Mesenteric fat pad (tissue), 1 donor: ENCODE measurements at places on chromosomes 12 and 14.

DNA sequence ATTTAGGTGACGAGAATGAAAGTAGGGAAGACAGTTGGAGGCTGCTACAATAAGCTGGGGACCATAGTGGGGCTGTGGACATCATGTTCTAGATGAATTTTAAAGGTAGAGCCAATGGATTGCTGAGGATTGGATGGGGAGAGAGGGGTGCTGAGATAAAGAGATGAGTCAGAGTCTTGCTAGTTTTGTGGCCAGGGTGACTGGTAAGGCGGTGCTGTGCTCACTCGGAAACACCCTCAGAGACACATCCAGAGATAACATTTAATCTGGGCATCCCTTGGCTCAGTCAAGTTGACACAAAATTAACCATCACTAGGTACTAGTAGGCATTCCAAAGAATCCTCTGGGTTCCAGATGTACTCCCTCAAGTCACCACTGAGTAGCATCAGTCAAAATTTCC lies 170.7 kb downstream of the ADCK1 start:
- DNase-seq: no peak

DNA sequence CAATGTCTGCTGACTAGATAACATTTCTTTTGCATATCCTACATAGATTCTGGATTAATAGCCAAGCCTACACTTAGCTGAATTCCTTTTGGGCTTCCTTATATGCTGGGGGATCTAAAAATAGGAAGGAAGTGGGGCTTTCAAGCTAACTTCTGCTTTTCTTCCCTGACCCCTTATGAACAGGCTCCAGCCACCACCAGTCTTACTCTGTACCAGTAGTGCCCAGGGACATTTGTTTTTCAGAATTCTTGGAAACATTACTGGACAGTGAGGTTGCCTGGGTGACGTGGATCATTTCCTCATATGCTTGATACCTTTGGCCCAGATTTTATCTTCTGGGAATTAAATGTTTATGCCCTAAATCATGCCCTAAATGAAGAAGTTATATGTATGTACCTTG lies 55.9 kb upstream of the SRRM4 start:
- no peak for DNase-seq

GRCh38 chr14:80955416-80955941 lies at the start of gene TSHR:
TSS of gene TSHR (plus strand) at chr14:80955621. CDS start at chr14:80955681, 60 bp downstream.
- no peak for DNase-seq

GRCh38 chr14:65360144-65360784 lies 52.3 kb upstream of the FUT8 start:
- no peak for DNase-seq

DNA sequence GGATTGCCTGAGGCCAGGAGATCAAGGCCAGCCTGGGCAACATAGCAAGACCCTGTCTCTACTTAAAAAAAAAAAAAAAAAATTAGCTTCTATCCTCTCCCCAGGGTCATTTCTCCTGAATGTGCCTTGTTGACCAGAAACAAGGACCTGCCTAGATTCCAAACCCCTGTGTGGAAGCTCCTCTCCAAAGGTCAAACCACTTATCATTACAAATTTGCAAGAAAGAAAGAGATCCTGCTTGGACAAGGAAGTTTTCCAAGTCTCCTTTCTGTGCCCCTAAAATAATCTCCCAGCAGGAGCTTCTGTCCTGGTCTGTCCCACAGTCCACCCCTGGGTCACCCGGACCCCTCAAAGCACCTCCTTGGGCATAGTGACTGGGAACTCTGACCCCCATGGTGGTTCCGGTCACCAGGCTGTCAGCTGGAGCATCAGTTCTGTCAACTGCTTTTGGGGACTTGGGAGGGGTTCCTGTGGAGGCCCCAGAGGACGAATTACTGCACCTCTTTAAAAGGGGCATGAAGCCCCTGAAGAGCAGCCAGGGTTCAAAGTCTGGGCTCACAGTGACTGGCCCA lies 38.4 kb downstream of the ACTN1 start:
- DNase-seq: no peak

- no peak for DNase-seq
Observed at GRCh38 chr14:38931969-38932652, 170.9 kb downstream of the SEC23A start.

DNA sequence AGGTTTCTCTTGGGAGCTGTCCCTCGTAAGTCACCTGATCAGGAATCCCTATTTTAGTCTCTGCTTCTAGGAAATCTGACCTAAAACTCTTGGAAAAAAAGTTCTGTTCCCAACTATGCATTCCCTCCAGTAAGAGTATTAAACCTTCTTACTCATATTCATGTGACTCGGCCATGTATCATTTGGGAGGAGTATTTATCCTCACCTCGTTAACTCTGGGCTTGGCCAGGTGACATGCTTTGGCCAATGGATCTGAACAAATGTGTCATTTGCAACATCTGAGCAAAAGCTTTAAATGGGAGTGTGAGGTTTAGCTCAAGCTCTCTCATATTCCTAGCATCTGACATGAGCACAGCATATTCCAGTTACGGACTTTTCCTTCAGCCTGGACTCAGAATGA lies 226.8 kb downstream of the NUAK1 start:
- no peak for DNase-seq

DNA sequence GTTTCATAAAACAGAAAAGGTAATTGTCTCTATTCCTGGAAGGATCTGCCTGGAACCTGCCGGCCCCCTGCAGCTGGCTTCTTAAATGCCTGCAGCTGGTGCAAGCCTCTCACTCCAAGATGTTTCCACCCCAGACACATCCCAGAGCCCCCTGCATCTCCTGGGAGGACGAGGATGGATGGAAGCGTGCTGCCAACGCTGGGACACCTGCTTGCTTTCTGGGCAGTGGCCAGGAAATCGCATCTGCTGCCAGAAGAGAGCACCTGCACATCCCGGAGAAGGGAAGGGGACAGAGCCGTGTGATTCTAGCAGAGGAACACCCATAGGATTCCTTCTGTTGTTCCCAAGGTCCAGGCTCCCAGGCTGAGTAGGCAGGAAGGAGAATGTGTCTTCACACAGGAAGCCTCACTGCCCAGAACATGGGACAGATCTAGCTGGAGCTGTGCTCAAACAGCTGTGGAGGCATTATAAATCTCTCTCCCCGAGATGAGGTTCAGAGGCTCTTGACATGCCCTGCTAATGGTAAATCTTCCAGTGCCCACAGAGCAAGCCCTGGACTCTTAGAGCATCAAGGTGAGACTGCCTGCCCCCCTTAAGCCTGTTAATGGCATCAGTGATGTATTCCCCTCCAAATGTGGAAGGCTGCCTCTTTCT lies 138.8 kb upstream of the MAP1LC3B2 start:
- DNase-seq: no peak

- no peak for DNase-seq
Observed at GRCh38 chr14:61568572-61569011, 126.7 kb upstream of the HIF1A start.

- DNase-seq: no peak
Observed at GRCh38 chr14:32567543-32568384, 238.7 kb downstream of the AKAP6 start.

DNA sequence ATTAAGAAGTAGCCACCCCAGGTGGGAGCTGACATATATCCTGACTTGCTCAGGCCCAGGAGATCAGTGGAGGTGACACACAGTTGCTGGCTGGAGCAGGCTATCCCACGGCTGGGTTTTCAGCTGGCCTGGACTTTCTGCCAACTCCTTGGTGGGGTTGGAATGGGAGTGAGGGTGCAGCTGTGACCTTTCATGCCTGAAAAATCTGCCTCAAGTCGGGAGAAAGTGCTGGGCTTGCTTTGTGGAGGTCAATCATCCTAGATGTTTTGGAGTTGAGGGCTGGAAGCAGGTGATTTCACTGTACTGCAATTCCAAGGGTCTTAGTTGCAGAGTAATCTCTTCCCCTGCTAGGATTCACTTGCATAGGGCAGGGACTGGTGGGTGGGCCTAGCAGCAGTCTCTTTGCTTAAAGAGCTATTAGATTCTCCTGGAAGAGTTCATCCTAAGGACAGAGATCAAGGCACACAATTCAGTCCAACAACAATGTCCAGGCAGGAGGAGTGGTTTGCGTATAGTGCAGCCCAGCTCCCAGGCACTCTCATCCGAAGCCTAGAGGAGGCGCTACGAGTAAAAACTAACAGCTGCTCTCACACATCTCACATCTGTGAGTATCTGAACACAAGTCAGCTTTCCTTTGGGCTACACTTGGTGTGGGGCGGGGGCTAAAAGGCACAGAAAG lies 98.1 kb downstream of the GAS2L3 start:
- no peak for DNase-seq

DNA sequence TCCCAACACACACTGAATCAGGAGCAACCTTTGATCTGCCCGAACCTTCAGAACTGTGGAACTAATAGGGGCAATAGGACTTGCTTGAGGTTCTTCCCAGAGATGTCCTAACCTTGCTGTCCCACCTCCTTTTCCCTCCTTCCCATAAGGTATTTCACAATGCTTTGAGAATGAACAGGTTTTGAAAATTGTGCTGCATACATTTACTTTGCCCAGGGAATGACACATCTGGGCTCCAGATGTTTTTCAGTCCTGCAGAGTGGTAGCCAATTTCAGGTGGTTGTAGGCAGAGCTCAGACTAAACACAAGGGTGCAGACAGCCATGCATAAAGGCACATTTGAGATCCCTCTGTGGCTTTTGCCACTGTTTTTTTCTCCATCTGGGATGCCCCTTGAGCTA lies 206.7 kb upstream of the PWP1 start:
- no peak for DNase-seq

DNA sequence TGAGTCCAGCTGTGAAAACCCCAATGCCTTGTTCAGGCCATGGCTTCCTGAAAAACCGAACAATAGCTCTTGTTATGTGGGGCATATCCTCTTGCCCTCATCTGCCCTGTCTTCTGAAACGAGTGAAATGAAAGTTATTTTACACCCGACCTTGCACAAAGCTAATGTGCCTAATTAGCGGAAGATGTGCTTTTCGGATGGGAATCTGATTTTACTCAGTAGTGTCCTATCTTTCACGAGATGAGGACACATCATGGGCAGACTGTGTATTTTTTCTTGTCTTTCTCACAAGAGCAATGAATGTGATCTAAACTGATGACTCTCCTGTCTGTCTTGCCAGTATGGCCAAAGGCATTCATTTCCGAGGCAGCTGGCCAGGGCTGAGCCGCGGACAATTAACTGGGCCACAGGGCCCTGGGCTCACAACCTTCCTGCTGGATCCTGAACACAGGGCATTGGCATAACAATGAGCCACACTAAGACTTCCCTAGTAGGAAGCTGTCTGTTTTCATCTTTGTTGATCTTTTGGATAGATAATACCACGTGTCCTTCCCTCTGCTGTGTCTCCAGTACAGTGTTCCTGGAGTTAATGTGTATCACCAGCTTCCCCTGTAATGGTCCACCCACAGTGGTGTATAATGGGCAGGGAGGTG lies 86.0 kb upstream of the HIF1A start:
- no peak for DNase-seq

DNA sequence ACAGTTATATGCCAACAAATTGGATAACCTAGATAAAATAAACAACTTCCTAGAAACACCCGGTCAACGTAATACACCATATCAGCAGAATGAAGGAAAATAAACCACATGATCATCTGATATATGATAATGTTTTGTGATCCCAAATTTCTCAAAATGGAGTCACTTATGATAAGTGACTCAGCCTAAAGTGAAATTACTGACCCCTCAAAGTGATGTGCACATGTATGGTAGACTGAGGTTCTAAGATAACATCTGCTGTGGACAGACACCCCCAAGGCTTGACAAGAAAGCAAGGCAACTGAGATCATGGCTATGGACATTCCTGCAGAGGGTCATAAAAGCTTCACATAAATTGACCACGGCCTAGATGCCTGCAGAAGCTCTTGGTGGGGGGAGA lies 105.1 kb upstream of the DCN start:
- no peak for DNase-seq

DNA sequence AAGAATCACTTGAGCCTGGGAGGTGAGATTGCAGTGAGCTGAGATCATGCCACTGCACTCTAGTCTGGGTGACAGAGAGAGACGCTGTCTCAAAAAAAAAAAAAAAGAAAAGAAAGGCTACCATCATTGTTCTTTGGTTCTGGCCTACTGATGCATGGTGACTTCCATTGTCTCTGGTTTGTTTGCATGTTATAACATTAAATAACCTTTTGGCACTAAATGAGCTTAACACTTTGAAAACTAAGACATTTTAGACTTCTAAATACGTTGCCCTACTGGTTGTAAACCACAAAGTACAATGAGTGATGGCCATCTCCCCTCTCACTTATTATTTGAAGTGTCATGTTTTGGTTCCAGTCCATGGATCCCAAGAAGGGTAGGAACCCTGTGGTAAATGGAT lies 152.9 kb upstream of the CPM start:
- DNase-seq: no peak

- no peak for DNase-seq
Observed at GRCh38 chr12:46459861-46460545, 87.4 kb upstream of the SLC38A2 start.

DNA sequence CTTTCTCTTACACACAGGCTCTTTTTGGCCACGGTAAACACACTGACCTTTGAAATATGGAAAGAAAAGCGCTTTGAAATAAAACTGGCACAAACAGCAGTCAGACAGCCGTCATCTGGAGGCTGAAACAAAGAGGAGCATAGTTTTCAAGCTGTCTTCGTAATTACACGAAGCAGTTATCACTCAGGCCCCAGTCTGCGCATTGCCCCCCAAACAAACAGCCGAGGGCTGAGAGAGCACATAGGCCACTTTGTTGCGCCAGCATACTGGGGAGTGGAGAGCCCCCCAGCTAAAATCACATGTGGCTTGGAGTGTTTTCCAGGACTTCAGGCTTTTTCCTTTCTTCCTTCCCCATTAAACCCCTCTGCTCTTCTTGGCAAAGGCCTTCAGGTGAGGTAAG lies 142.9 kb upstream of the BTG1 start:
- DNase-seq: no peak

DNA sequence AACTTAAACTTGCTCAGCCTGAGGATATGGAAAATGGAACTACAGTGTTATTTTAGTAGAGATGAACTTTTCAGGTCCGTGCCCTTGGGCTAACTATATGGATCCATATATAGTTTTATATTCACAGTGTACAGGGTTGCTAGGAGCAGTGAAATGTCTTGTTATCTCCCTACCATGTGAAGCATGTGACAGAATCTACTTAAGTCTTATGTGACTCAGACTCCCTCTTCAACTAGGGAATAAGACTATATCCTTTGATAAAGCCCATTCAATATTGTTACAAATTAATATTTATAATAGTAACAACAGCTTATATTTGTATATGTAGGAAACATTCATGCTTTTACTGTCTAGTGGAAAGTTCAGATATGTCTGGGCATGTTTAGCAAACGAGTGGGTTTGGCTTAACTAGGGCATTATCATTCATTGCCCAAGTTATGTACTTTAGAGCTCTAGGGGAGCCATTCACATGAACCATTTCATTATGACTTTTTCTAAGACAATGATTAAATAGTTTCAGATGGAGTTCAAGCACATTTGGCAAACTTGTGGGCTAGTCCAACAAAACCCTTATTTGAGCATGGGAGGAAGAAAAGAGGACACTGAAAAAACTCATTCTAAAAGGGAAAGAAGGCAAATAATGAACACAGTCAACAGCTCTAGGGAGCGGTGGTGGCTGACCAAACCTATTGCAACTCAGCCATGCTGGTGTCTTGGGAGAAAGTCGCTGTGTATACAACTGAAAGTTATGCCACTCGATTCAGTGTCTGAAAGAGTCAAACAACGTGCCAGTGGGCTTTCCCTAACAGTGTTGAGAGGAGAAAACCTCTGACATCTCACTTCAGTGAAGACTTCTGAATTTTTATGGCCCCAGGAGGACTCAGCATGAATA lies 305.9 kb upstream of the G2E3 start:
- no peak for DNase-seq
